Foreskin keratinocyte (primary cell): ENCODE measurements at places on chromosomes 1 and 21. TPM values are rescaled to one million over a fixed set of nuclear protein-coding genes. Genes with fewer than 3 reads are reported as not detected.

- DNase-seq = no peak
These were observed 86.8 kb downstream of the NPHP4 start for GRCh38 chr1:5905436-5905835.

GRCh38 chr21:44664691-44665090, 2.0 kb downstream of the KRTAP12-2 start:
- DNase-seq = no peak

DNA sequence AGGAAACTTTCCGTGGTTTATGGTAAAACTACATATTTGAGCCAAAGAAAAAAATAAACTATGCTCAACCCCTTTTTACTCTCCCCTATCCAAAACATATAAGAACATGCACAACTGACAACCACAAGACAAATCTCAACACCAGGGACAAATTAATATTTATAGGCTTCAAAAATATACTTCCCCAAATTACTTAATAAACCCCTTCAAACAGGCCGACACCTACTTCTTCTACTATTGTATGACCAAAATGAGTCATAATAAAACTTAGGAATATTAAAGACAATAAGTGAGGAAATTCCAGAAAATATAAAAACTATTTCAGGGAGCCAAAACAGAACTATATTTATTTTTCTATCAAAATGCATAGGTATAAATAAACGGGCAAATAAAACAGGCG, 71.5 kb downstream of the TGFBR3 start:
- DNase-seq = no peak

GRCh38 chr1:18394563-18395156, 86.1 kb upstream of the KLHDC7A start:
- no peak for DNase-seq

- DNase-seq = no peak
These were observed 77.0 kb upstream of the NBPF4 start for GRCh38 chr1:108320849-108321248.

- no peak for DNase-seq
These were observed 130.6 kb downstream of the AKT3 start for GRCh38 chr1:243719476-243719875.

DNA sequence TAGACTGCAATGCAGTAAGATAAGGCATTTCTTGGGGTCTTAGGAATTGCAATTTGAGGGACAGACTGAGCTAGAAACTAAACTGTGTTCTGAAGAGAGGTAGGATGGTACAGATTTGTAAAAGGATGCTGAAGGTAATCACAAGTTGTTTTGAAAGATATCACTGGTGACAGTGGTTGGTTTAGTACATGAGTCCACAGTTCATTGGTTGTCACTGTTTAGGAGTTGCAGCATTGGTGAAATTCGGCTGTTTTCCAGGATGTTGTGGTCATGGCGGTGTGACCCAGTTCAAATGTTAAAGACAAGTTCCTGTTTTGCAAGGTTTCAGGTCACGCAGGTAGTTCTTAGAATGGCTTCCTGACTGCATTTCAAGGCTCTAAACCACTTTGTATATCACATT, 292.8 kb upstream of the B3GALT2 start:
- no peak for DNase-seq

DNA sequence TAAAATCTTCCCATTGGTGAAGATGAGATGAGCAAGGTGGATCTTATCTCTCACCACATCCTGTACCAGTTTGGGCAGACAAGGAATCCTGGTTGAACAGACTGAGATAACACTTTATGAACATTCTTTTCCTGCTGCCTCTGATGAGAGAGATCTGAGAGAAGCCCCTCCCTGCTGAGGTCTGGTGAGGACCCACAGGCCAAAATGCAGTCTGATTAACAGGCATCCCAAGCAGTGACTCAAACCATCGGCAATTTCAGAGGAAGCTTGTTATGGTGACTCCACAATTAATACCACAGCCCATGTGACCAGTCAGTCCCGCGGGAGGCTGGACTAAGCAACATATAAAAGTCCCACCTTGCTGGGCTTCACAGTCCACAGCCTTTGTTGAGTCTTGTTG, at the start of gene PRR9:
Gene PRR9, plus strand, starts transcription at position 373 of the 400 bp plus-strand sequence. CDS start 561 bp downstream, outside the sequence.
- peak; percentile 29 for DNase-seq

- DNase-seq = no peak
These were observed 1.3 kb upstream of the LIN28A start for GRCh38 chr1:26409191-26409807.

- no peak for DNase-seq
These were observed 122.8 kb downstream of the PLPPR5 start for GRCh38 chr1:98881901-98882300.

DNA sequence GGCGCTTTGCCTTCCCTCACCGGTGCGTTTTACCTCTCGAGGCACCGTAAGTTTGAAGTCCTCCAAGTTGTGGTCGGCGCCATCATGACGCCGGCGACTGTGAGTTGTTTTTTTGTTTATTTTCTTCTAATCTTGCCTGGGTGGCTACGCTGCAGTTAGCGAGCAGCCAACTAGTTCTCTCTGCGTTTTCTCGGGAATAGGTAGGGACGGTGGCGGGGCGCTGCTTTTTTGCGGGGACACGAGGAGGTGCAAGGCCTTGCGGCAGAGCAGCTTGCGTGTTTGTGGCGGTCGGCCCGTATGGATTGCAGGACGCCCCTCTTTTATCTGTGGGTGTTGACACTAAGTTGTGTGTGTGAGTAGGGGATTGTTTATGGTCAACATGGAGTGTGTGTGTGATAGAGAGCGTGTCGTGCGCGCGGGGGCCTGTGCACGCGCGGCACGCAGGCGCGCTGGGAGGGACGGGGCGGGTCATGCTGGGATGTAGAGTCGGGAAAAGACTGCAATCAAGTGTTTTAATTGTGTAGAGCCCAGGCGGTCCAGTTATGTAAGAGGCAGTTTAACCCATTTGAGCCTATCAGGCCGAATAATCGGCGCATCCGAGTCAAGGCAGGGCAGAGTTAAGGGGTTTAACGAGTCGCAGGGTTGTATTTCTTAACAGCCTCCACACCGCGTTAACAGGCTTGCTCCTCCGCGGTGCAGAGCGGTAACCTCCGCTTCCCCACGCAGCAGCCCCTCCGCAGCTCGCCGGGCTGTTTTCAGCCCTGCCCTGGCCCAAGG, 1.2 kb upstream of the NEGR1 start:
- peak; percentile 66 for DNase-seq

DNA sequence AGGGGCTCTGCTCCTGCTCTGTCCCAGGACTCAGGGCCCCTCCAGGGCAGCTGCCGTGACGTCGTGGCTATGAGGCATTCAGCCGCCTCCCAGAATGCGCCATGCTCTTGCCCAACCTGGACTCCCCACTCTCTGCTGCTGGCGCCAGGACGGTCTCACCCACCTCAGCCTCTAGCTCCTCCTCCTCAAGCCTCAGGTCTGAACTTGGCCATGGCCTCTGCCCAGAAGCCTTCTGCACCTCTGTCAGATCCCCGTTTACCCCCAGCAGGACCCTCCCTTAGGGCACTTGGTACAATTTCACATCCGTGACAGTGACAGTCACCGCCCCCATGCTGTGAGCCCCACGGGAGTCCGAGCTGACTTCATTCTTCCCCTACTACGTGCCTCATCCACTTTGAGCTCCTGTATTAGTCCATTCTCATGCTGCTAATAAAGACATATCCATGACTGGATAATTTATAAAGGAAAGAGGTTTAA, 4.9 kb downstream of the CSTB start:
- DNase-seq = no peak

GRCh38 chr21:42515708-42516502, 2.3 kb downstream of the SLC37A1 start:
- DNase-seq = no peak

GRCh38 chr1:113242481-113242880, 147.8 kb upstream of the MAGI3 start:
- DNase-seq = no peak

DNA sequence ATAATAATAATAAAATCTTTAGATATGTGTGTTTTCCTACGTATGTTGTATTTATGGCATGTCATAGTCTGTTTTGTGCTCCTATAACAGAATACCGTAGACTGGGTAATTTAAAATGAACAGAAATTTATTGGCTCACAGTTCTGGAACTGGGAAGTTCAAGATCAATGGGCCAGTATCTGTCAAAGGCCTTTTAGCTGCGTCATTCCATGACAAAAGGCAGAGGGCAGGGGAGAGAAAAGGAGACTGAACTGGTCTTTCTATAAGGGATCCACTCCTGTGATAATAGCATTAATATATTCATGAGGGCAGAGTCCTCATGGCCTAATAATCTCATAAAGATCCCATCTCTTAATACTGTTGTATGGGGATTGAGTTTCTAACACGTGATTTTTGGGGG, 7.1 kb upstream of the SFT2D2 start:
- no peak for DNase-seq

DNA sequence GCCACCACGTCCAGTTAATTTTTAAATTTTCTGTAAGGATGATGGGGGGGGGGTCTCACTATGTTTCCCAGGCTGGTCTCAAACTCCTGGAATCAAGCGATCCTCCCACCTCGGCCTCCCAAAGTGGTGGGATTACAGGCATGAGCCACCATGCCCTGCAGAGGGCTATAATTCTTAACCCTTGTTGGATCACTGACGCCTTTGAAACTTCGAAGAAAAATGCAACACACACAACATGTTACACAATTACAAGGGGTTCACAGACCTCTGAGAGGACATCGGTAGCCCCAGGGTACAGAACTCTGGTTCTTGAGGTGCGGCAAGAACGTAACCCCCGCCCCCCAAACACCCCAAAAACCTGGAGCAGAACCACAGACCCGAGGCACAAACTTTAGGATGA, 8.4 kb upstream of the LUZP1 start:
- no peak for DNase-seq

DNA sequence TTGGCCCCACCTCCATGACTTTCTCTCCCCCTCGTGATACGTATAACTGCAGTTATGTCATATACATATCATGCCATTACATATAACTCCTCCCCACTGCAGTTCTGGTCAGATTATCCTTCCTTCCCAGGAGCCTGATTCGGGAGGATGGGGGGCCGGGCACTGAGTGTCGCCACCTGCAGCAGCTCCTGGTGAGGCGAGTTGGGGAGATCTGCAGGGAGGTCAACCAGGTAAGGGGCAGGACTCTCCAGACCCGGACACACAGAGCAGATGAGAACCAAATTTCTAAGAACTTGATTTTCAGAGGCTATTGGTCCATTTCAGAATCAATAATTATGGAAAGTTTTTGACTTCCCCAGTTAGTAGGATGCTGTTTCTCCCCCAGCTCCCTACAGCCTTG, 19.5 kb downstream of the HYI start:
- no peak for DNase-seq

- DNase-seq = no peak
These were observed 15.0 kb upstream of the FCAMR start for GRCh38 chr1:206985162-206985749.

- no peak for DNase-seq
These were observed 77.7 kb downstream of the GRIK3 start for GRCh38 chr1:36956570-36956969.

GRCh38 chr1:51328279-51328678, 2.1 kb downstream of the TTC39A start:
- DNase-seq = peak; percentile 23

GRCh38 chr1:34479731-34480130, 275.1 kb upstream of the GJB5 start:
- no peak for DNase-seq

DNA sequence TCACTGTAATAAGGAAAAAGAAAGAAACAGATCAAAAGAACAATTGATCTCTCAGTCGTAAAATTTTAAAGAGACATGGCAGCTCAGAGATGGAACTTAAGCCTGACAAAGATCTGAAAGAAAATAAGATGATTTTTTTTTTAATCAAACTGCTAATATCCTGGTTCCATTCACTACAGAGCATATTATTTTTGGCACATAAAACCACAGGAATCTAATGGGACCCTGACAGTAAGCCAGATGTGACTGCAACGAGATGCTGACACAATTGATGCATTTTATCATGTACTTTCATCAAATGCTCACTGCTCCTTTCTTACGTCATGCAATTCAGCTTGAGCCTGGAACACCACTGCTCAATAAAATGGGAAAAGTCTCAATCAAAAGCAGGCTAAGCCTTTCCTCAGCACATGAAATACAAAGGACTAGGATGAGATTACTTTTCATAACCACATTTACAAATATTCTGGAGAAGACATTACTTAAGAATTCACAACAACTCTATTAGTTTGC, 16.6 kb downstream of the GPATCH2 start:
- no peak for DNase-seq

DNA sequence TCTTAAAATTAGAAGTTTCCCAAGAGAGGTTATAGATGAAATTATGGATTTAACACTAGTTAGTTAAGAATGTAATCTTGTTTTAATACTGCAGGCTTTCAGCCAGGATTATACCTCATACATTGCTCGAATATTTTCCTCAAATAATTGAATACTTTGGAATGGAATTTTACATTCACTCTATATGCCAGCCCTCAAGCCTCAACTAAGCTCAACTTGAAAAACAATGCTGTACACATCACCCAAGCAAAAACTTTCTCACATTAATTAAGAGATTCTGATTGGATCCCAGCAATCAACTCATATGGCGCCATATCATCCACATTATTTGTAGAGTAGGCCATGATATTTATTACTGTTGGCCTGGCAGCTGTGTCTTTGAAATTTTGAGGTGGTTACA, 710.7 kb upstream of the ADAMTS5 start:
- no peak for DNase-seq

DNA sequence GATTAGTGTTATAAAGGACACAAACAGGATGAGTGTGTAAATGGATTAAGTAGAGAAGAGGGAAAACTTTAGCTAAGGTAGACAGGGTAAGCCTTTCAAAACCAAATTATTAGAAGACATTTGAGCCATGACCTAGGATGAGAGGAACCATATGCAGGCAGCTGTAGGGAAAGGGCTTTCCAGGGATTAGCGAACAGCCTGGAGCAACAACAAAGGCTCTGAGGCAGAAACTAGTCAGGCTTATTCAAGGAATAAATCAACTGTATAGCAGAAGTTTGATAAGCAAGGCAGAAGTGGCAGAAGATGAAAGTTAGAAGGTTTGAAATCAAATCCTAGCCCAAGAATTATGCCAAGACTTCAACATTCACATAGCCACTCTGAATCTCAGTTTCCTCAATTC, 21.3 kb downstream of the AIDA start:
- no peak for DNase-seq

The C1orf174 gene
- 35.7 and 41.1 TPM in 2 replicates for total RNA-seq

The LSM10 gene
- total RNA-seq = 16.1 and 25.6 TPM in 2 replicates

The RIPPLY3 gene
- 0.78 and 0.88 TPM in 2 replicates for total RNA-seq

The WDR64 gene
- not detected in 2 replicates for total RNA-seq

The APCS gene
- total RNA-seq = not detected in 2 replicates

The CALML6 gene
- 0.10 TPM in 1 of 2 replicates, not detected in the other for total RNA-seq

The GNG12 gene
- total RNA-seq = 203 and 223 TPM in 2 replicates
